ENCODE measurements at places on chromosomes 16 and 17.

GRCh38 chr17:47189732-47190237, 690 bp upstream of the CDC27 start:
- no peak for DNase-seq

GRCh38 chr16:13606804-13607203, 313.1 kb upstream of the ERCC4 start:
- no peak for DNase-seq

DNA sequence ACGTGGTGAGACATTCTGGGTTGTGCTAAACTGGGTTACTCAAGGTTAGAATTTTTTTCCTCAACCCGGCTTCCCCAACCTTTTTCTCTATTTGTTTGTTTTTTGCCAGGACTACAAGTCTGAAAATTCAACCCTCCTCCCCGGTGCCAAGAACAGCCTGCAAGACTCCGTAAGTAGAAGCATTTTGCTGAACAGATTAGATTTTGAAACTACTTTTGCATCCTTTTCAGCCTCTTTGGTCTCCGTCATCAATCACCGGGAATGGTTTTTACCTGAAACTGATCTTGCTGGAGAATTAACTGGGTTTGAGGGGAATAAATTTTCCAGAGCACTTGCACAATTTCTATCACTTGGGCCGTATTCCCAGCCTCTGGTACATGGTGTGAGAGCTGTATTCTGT, 501.2 kb upstream of the EEF2KMT start:
- DNase-seq, result no peak

- DNase-seq, result peak; percentile 85
Measured at GRCh38 chr16:68064791-68065365, 20.3 kb upstream of the NFATC3 start.

GRCh38 chr16:25109643-25110042, 1.9 kb upstream of the LCMT1 start:
- no peak for DNase-seq

- no peak for DNase-seq
Measured at GRCh38 chr17:58535431-58535830, 21.0 kb upstream of the MTMR4 start.
